ENCODE measurements at places on chromosomes 1 and 21.

DNA sequence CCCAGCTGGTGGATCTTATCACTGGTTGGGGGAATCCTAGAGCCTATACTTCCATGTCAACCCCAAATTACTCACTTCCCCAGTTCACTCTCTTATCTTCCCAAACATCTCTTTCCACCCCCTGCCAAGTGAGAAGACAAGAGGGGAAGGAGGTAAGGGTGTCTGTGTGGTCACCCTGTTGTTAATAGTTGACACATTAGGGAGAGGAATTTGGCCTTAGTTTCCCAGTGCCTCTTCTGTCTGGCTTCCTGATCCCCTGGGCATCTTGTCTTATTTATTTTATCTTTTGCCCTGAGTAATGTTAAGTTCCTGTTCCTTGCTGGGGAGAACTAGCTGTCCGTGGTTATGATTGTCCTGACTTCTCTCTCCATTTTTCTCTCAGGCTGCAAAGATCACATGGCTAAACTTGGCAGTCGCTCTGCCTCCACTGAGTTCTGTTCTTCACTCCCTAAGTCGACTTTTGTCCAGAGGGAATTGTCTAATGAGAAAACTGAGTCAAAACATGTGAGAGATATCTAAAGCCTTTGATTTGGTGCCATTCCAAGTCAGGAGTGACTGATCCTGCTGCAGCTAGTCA, 157.1 kb upstream of the SYT6 start:
- DNase-seq, result no peak

DNA sequence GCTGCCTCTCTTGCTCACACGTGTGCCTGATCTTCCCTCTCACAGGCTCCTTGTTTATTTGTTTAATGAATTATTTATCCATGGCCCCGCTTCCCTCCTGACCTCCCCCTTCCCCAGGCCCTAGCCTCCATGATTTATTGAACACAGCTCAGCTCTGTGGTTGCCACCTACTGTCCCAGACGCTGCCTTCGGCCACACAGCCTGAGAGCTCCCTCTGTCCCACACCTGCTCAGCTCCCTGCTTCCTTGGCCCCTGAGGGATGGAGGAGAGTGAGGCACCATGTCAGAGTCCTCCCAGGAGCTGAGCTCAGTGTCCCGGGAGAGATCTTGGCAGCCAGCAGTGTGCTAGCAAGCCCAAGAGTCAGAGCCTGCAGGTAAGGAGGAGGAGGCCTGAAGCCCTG, 3.1 kb upstream of the EFNA3 start:
- no peak for DNase-seq

DNA sequence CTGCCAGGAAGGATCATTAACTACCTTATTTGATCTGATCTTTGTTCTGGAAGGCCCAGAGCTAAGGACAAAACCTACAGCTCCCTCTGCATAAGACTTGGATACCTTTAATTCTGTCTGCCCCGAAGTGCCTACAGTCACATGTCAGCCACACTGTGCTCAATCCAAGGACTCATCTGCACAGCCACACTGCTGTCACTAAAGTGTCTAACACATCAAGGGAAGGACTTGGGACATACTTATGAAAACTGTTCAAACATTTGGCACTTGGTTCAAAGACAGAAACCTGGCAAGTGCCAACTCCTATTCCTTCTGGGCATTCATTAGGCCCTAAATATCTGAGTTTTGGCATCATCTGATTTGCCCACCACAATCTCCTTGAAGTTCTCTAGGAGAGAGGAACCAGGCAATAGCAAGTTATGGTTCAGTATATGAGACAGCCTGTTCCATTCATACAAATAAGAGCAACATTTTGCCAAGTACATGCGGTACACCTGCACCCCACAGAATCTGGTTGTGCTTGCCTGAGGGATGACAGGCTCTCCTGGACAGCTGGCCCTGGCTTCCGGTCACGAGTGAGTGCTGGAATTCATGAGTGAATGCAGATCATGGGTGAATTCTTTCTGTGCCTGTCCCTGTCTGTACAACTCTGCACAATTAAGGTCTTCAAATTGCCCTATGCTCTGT, 105.9 kb downstream of the KCNK1 start:
- no peak for DNase-seq

- no peak for DNase-seq
Observed at GRCh38 chr1:174914991-174915390, 84.8 kb upstream of the CACYBP start.

DNA sequence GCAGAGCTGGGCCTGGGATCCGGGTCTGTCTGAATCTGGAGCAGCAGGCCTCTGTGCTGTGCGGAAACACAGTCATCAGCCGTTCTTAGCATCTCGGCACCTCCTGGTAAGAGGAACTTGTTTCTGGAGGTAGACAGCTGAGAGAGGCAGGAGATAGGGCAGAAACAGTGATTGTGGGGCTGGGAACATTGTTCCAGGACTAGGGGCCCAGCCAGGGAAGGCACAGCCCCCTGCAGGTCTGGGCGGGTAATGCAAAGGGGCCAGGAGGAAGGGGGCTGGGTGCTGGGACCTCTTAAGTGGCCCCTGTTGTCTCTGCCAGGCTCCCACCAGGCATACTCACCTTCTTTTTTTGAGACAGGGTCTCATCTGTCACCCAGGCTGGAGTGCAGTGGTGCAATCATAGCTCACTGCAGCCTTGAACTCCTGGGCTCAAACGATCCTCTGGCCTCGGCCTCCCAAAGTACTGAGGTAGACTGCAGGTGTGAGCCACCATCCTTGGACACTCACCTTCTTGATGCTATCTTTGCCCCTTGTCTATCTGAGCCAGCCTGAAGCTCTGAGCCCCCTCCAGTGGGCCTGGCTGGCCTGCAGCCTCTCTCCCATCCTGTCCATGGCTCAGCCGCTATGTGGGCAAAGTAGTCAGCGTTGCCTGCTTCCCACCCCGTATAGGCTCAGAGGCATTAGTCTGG, 134.3 kb upstream of the ZBTB40 start:
- no peak for DNase-seq

Data from central memory CD8-positive, alpha-beta T cell (primary cell).